ENCODE measurements at places on chromosomes 3 and 15. TPM values are rescaled to one million over a fixed set of nuclear protein-coding genes. Genes with fewer than 3 reads are reported as not detected.

The A4GNT gene
- 0.24 TPM for total RNA-seq

The GP5 gene
- total RNA-seq, result 0.11 TPM

The TRH gene
- total RNA-seq, result 1.4 TPM

The TLR9 gene
- total RNA-seq, result 0.09 TPM

The KCTD6 gene
- total RNA-seq, result 17.1 TPM

The ILDR1 gene
- total RNA-seq, result 0.31 TPM

The RBPMS2 gene
- 0.75 TPM for total RNA-seq

The CERS3 gene
- total RNA-seq, result 1.7 TPM

The EPHA3 gene
- total RNA-seq, result 45.8 TPM

The TJP1 gene
- 41.5 TPM for total RNA-seq

The MYL3 gene
- not detected for total RNA-seq

The CDC25A gene
- 6.5 TPM for total RNA-seq

The ZNF660 gene
- total RNA-seq, result 11.3 TPM

Data from motor neuron (in vitro differentiated cells).